ENCODE measurements at places on chromosomes 2 and 18.

DNA sequence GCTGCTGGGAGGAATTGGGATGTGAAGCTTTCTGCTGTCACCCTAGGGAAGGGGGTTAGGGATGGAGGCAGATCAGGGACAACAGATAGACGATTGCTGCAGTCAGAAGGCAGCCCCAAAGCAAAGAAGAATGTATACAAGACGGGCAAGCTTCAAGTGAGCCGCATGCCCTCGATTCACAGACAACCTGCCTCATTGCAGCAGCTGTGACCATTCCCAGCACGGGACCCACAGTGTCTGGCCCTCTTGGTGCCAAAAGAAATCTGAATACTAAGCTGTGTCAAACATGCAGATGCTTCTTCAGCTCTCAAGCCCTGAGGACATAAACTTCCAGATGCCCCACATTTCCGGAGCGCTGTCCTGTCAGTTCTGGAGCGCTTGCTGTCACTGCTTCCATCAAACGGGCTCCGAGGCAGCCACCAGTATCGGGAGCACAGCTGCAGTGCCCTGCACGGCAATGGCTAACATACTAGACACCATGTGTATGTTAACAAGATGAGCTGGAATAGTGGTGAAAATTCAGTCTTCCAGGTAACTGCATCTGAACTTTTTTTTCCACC is 33.8 kb downstream of the PRELID3A start:
- DNase-seq: no peak

- no peak for DNase-seq
Measured at GRCh38 chr2:120622886-120623753, 112.5 kb upstream of the GLI2 start.

GRCh38 chr2:118134650-118135049 is 46.4 kb downstream of the INSIG2 start:
- no peak for DNase-seq

GRCh38 chr18:22378672-22379282 is 38.9 kb downstream of the CTAGE1 start:
- no peak for DNase-seq

GRCh38 chr2:177037569-177037968 is 175.0 kb upstream of the HNRNPA3 start:
- no peak for DNase-seq

- no peak for DNase-seq
Measured at GRCh38 chr2:227082286-227082685, 81.7 kb downstream of the COL4A4 start.

DNA sequence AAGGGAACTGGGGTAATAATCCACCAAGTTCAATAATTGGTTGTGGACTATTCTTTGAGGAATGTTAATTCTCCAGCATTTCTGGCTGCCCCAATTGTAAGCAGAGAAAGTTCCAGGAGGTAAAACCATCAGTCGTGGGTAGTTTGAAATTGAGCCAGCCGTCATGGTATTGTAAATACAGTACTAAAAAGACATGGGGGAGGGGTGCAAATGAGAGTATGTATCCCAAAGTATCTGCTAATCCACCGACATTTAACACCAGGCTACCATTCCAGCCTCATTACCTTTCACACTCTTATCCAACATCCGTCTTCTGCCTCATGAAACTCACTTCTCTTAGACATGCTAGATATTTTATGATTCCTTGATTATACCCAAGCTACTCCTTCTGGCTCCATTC is 507.9 kb downstream of the ERBB4 start:
- DNase-seq: no peak

- DNase-seq: no peak
Measured at GRCh38 chr18:45847119-45847518, 21.6 kb downstream of the SIGLEC15 start.

- DNase-seq: no peak
Measured at GRCh38 chr18:24465486-24465885, 5.0 kb downstream of the HRH4 start.

- DNase-seq: peak; percentile 48
Measured at GRCh38 chr2:238703436-238703835, 144.4 kb upstream of the TWIST2 start.

DNA sequence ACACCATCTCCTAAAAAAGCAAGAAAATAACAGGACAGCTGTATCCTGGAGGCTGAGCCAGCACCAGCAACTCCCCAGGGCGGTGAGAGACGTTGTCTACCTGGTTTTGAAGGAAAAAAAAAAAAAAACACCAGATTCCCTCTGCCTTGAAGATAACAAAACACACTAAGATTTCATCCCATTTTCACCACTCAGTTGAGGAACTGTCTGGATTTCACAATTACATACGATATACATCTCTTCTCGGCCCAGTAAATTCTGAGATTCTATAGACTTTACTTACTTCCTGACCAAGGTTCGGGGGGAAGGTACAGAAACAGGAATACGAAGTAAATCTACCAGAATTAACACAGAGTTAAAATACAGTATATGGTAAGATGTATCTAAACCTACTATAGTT is 8.5 kb downstream of the ZNF516 start:
- DNase-seq: no peak

DNA sequence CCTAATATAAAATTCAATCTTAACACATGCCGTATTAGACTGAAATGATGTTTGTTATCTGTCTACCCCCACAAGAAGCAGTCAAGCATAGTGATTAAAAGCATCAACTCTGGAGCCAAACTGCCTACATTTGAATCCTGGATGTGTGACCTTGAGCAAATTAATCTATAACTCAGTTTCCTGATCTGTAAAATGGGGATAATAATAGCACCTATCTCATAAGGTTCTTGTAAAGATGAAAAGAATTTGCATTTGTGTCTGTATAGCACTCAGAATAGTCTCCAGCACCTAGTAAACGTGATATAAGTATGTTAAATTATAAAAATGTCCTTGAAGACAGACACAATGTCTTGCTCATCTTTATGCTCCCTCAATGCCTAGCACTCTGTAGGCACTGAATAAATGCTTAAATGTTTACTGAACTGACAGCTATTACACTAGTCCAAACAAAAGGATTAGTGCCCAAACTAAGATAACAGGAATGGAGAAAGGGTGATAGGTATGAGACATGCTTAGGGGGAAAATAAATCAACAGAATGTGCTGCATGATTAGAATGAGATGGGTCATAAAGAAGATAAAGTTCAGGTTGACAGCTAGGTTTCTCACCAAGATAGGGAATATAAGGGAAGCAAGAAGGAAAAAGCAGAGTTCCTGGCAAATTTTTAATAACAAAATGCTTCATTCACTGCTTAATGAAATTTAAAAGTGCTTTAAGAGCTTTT is 180.6 kb downstream of the ATAD2B start:
- no peak for DNase-seq

GRCh38 chr2:234025466-234025865 is 25.0 kb upstream of the SPP2 start:
- DNase-seq: no peak

- DNase-seq: no peak
Measured at GRCh38 chr2:216033403-216033802, 20.1 kb upstream of the MREG start.

- DNase-seq: no peak
Measured at GRCh38 chr2:24872344-24873115, 47.5 kb downstream of the ADCY3 start.

Data from left forelimb (tissue), 1 donor.